MG63 (cell line): ENCODE measurements at places on chromosomes 1 and 21. TPM values are rescaled to one million over a fixed set of nuclear protein-coding genes. Genes with fewer than 3 reads are reported as not detected.

NBPF4 gene
- total RNA-seq, result 1.5 and 4.4 TPM in 2 replicates

ZBTB7B gene
- total RNA-seq, result 25.7 and 60.5 TPM in 2 replicates

LMX1A gene
- not detected in 2 replicates for total RNA-seq

SPRR2B gene
- not detected in 2 replicates for total RNA-seq

ANP32E gene
- total RNA-seq, result 17.0 and 38.7 TPM in 2 replicates

ELF3 gene
- total RNA-seq, result not detected in 2 replicates

DNAJC6 gene
- not detected in 2 replicates for total RNA-seq

TFF3 gene
- total RNA-seq, result not detected in 2 replicates

MEX3A gene
- 2.3 and 2.7 TPM in 2 replicates for total RNA-seq

MORN1 gene
- total RNA-seq, result 10.3 and 20.5 TPM in 2 replicates

IQGAP3 gene
- 18.7 and 20.7 TPM in 2 replicates for total RNA-seq

DNA sequence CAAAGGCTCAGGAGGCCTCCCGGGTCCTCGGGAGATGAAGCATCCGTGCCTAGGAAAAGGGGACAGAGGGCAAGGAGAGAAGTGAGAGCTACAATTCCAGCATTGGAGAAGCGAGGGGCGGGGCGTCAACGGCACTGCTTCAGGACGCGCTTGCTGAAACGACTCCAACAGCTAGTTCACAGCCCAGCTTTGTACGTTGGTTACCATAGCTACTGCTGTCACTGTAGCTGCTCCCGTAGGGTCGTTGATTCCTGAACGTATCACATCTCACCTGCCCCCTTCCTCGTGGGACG, 63.1 kb downstream of the TOR1AIP2 start:
- no peak for DNase-seq

DNA sequence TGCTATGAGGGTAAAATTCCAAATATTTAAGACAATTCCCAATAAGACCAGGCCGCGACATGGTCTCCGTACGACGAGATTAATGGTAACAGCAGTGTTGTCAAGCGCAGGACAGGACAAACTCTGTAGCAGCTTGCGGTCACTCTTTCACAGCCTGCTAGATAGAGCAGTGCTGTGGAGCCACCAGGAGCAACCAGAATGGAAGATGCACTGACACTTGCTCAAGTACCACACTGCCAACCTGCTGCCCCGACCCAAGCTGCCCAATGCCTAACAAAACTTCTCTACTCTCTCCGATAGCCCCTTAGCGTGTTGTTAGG, 636 bp downstream of the WARS2 start:
- DNase-seq, result no peak

DNA sequence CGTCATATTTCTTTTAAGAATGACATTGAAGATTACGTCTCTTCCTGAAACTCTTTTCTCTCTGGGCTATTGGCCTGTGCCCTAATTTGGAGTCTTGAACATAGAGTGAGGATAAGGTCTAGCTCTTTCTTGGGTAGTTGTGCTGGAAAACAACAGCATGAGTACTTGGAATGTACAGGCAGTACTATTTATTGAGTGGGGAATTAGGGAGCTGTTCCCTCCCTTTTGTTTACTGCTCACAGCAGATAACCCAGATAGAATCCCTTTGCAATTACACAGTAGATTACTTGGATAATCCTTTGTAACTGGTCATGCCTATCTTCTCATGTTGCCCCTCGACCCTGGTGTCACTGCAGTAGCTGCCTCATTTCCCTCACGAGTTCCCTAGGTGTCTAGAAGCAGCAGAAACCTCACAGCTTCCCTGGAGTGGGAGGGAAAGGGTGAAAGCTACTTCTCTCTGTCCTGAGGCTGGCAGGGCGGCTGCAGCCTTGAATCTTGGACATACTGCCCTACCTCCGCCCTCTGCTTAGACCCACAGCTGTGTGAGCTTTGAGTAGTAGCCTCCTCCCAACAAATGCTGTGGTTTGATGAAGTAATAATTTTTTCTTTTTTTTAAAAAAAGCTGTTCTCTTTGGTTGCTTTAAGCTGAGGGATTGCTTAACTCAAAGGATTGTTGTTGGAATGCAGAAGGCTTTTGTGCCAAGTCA, 70.6 kb downstream of the FGGY start:
- DNase-seq, result peak; percentile 69

DNA sequence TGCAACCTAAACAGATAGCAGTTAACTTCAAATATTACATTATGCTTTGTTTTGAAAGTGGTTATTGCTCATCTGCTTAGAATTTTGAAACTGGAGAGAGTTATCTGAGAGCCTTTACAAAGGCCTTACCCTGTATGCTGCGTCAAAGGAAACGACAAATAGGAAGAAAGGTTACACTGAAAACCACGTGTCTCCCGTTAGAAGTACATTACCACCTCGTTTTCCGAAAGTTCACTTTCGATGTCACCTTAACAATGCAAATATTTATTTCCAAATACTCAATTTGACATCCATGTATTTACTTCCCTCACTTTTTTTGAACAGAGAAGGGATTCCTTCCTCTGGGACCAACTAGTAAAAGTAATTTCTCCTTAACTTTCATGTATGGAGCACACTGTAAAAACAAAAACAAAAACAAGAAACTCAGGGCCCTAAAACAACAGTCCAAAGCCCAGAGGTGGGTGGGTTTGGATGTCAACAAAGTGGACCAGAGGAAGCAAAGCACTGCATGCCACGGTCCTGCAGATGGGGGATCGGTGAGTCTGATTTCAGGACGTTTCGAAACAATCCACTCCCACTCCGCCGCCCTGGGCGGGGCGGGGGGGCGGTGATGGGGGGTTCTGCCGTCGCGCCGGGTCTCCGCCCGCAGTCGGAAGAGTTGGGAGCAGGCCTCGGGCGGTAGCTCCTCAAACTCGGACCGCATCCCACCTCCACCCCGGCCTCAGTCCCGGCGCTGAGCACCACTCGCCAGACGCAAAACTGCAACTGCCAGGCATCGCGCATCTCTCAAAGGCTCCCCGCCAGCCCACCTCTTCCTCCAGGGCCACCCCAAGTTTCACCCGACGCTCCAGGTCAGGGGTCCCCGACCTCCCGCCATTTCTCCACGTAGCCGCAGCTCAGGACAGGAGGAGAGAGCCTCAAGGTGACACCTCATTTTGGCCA, 841 bp downstream of the ADSS2 start:
- DNase-seq, result peak; percentile 78

GRCh38 chr21:28719723-28720122, 273.0 kb downstream of the LTN1 start:
- DNase-seq, result no peak

DNA sequence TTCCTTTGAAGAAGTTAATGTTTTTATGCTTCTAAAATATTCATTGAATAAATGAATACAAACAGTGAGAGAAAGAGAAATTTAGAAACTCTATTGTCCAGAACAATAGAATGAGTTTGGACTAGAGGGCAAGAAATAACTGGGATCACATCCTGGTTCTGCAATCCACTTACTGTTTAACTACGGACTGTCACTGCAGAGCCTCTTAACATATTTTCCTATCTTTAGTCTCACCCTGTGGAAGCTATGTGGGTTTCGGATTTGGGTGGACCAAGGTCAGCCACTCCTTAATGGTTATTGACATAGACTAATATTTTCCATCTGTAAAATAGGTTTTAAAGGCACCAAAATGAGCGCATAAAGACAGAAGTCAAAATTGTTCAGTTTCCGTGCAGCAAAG, 116.6 kb downstream of the UBE2U start:
- no peak for DNase-seq

- peak; percentile 44 for DNase-seq
These were observed 15.3 kb downstream of the BECN2 start for GRCh38 chr1:241972703-241973369.

DNA sequence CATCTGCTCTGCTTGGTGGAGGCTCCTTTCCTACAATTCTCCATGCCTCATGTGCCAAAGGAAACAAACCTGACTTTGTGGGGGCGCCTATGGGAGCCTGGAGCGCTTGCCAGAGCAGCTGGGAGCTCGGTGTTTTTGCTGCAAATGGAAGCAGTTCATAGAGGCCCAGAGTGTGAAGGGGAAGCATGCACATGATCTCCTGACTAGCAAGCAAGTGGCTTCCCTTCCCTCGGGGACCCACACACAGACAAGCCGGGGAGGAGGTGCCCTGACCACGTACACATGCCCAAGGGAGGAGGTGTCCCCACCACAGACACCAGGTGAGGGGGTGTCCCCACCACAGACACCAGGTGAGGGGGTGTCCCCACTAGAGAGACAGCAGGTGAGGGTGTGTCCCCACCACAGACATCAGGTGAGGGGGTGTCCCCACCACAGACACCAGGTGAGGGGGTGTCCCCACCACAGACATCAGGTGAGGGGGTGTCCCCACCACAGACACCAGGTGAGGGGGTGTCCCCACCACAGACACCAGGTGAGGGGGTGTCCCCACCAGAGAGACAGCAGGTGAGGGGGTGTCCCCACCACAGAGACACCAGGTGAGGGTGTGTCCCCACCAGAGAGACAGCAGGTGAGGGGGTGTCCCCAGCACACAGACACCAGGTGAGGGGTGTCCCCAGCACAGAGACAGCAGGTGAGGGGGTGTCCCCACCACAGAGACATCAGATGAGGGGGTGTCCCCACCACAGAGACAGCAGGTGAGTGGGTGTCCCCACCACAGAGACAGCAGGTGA, 106.8 kb downstream of the CRYAA start:
- no peak for DNase-seq

GRCh38 chr1:114482585-114482984, 28.4 kb downstream of the TRIM33 start:
- no peak for DNase-seq

- no peak for DNase-seq
These were observed 114.6 kb upstream of the DUSP10 start for GRCh38 chr1:221856228-221857093.

DNA sequence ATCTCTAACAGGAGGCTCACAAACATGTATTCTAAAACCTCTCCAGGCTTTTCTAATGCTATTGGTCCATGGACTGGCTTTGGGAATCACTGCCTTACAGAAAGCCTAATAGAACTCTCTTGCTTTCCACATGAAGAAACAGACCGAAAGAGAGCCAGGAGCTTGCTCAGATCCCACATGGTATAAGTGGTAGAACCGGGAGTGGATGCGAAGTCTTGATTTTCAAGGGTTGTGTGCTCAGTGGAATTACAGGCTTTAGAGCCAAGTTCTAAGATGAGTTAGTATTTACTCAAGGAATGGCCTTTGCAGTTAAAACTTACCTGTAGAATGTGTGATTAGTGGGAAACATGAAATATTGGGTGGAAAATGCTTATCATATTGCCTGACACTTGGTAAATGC, 54.3 kb upstream of the HSD17B7 start:
- DNase-seq, result no peak

GRCh38 chr1:160651433-160652064, 4.7 kb upstream of the SLAMF1 start:
- DNase-seq, result no peak

GRCh38 chr1:90729504-90730242, 12.6 kb upstream of the BARHL2 start:
- DNase-seq, result no peak

DNA sequence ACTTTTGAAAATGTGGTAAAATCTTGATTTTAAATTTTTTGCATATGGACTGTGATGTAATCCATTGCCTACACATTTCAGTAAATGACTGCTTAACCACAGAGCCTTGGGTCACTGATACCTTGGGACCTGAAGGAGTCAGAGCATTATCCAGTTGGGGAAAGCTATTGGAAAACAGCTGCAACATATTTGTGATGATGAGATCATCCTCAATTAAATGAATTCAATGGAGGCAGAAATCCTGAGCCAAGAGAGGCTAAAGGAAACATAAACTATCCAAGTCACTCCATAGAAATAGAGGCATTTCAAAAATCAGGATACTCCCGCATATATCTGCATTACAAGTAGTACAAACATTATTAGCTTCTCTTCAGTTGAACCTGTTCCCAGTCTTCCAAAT, 99.8 kb upstream of the PRMT6 start:
- DNase-seq, result peak; percentile 36

DNA sequence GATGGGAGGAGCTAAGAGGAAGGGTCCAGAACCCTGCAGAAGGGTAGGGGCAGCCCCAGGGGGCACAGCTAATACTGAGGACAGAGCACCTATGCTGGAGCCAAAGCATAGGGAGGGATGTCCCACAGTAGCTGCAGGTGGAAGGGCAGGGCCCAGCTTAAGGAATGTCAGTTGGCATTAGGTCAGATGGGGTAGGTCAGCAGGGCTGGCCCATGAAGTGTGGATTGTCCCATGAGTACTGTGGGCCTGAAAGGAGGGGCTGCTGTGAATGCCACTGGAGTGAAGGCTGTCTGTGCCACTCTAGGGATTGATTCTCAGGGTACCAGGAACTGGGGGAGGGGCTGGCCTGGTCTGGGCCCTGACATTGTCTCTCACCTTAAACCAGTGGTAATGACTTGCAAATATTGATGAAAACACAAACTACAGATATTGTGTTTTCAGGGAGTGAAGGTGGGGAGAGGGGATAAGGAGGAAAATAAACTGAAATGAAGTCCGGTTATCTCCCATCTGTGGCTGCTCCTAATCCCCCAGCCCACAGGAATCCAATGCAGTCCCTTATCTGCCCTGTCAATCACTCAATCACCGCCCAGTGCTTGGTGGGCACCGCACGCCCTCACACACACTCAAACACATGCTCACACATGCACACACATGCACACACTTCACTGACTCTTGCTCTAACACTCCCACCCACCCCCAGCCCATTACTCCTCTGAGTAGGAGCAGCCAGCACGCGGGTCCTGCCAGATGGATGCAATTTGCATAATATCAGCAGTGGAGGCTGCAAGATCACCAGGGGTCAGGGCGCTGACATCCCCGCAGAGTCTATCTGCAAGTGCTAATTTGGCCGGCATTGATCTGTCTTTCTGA, 27.8 kb downstream of the DMAP1 start:
- no peak for DNase-seq

GRCh38 chr21:37459575-37459974, 93.0 kb downstream of the DYRK1A start:
- no peak for DNase-seq

- DNase-seq, result no peak
These were observed 61.6 kb downstream of the EDEM3 start for GRCh38 chr1:184693011-184693410.

DNA sequence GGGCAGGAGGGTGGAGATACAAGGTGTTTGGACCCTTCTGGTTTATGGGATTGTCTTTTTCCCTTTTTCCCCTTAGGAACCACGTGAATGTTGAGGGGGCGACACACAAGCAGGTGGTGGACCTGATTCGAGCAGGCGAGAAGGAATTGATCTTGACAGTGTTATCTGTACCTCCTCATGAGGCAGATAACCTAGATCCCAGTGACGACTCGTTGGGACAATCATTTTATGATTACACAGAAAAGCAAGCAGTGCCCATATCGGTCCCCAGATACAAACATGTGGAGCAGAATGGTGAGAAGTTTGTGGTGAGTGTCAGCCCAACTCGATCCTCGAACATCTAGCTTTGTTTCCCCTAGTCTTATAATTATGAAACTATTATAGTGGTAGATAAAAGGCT, 27.0 kb downstream of the SNX27 start:
- DNase-seq, result no peak
